Bone marrow (tissue), 2 donors: ENCODE measurements at places on chromosomes 4 and X.

GRCh38 chrX:21863241-21863640 is 7.5 kb downstream of the YY2 start:
- no peak for DNase-seq

DNA sequence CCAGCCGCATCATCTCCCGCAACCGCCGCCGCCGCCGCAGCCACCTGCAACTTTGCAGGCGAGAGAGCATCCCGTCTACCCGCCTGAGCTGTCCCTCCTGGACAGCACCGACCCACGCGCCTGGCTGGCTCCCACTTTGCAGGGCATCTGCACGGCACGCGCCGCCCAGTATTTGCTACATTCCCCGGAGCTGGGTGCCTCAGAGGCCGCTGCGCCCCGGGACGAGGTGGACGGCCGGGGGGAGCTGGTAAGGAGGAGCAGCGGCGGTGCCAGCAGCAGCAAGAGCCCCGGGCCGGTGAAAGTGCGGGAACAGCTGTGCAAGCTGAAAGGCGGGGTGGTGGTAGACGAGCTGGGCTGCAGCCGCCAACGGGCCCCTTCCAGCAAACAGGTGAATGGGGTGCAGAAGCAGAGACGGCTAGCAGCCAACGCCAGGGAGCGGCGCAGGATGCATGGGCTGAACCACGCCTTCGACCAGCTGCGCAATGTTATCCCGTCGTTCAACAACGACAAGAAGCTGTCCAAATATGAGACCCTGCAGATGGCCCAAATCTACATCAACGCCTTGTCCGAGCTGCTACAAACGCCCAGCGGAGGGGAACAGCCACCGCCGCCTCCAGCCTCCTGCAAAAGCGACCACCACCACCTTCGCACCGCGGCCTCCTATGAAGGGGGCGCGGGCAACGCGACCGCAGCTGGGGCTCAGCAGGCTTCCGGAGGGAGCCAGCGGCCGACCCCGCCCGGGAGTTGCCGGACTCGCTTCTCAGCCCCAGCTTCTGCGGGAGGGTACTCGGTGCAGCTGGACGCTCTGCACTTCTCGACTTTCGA is 654 bp downstream of the ATOH1 start:
- DNase-seq, result no peak

DNA sequence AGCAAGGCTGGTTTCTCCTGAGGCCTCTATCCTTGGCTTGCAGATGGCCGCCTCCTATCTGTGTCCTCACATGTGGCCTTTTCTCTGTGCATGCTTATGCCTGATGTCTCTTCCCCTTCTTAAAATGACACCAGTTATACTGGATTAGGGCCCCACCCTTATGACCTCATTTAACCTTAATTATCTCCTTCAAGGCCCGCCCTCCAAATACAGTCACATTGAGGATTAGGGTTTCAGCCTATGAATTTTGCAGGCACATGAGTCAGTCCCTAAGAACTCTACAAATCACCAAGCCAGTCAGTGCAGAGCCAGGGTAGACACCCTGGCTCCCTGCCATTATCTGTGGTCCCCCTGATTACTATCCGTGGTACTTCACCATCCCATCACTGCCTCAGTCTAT is 51.6 kb downstream of the MAML3 start:
- no peak for DNase-seq

DNA sequence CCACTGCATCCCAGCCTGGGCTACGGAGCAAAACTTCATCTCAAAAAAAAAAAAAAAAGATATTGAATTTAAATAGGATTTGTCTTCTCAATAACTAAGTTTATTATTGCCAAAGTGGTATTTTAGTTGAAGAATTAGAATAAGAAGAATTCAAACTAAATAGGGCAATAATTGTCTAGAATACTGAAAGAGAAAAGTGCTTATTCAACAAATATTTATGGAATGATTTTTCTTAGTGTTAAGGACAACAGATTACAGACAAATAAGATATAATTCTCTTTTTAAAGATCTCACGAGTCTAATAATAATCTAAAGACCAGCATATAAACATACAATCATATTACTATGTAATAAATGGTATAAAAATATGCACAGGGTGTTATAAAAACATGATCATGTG is 33.6 kb upstream of the ZFP42 start:
- no peak for DNase-seq

GRCh38 chr4:128456171-128456570 is 168.6 kb upstream of the PGRMC2 start:
- no peak for DNase-seq

DNA sequence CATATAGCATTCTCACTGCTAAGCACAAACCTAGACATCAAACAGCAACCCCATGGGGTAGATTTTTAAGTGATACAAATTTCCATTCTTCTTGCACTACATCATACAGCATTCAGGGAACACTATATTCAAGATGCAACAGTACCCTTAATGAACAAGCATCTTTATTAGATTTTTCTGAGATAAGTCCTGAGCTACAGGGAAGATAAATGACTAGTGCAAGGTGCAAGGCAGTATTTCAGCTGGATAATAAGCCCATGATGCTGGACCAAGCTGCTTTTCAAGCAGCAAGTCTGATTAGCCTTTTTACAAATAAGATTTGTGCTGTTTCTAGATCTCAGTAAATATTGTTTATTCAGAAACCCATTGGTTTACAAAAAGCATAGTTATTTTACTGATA is 192.6 kb upstream of the ATOH1 start:
- DNase-seq, result no peak

DNA sequence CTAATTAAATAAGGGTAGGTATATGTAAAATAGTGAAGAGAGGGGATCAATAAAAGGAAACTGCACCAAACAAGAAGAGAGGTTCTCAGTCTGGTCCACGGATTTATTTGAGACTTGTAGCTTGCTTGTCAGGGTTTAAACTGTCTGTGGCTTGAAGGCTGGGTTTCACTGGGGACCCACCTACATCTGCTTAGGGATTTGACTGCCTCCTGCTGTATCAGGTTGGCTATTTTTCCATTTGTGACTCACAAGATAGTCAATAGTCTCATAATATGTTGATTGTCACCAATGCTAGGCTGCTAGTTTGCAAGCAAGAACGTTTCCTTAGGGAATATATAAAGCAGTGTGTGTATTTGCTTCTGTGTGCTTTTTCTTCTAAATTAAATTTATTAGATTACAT is 1950.7 kb upstream of the IGFBP7 start:
- no peak for DNase-seq

- DNase-seq, result no peak
Measured at GRCh38 chr4:80253510-80253909, 13.0 kb upstream of the FGF5 start.

- no peak for DNase-seq
Measured at GRCh38 chr4:20271950-20272349, 20.2 kb downstream of the SLIT2 start.

DNA sequence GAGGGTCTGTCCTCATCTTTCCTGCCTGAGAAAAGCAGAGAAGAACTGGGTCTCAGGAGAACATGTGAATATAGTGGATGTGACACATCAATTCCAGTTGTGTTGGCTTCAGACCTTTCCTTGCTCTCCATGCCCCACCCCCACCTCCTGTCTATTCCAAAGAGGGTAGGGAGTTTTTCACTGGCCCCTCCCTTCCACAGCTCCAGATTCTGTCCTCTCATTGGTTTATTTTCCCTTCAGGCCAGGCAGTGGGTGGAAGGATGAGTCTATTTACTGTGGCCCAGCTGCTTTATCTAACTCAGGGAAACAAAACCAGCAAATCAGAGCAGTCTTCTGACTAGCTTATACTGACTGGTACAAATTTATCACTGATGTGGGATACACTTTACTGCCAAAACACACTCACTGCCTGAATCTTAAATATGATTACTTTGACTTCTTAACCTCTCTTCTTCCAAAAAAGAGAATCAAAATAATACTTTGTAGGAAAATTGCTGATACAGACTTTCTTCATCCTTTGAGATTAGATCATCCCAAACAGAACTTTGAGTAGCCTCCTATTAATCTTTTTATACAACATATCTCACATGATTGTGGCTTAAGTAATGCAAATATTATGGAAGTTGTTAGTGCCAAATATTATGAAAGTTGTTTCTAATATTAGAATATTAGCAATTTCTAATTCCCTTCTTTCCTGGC is 221.2 kb downstream of the MID1 start:
- no peak for DNase-seq

DNA sequence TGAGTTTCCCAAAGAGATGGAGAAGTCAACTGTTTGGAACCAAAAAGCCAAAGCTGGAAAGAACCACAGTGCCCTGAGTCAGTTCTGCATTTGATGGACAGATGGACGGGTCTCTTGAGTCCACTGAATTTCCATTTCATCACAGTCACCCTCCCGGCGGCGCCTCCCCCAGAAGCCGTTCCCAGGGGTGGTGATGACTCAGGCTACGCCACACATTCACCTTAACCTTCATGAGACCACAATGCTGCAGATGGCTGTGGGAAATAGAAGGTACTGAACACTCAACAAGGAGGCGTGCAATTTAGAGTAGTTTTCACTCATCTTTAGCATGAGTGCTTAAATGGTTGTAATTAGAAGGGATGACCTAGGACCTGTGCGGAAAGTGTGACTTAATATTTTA is 61.3 kb downstream of the STOX2 start:
- DNase-seq, result no peak

GRCh38 chr4:112238833-112239232 is 7.2 kb downstream of the AP1AR start:
- DNase-seq, result no peak

DNA sequence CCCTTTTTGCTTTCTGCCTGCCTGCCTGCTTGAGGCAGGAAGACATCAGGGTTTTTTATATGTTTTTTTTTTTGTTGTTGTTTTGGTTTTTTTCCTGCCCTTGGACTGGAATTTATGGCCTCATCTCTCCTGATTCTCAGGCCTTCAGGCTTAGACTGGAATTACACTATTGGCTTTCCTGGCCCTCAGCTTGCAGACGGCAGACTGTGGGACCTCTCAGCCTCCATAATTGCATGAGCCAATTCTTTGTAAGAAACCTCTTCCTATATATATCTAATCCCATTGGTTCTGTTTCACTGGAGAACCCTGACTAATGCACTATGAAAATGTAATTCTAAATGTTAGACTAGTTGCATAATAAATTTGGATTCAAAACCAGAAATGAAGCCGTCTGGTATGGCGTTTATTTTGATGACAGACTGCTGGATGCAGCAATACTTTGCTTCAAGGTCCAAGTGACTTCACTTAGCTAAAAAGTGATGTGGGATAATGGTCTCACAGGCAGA is 59.0 kb downstream of the SEL1L3 start:
- DNase-seq, result no peak

DNA sequence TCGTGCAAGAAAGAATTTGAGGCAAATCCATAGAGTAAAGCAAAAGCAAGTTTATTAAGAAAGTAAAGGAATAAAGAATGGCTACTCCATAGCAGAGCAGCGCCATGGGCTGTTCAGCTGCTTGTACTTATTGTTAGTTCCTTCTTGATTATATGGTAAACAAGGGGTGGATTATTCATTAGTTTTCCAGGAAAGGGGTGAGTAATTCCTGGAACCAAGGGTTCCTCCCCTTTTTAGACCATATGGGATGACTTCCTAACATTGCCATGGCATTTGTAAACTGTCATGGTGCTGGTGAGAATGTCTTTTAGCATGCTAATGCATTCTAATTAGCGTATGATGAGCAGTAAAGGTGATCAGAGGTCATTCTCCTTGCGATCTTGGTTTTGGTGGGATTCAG is 23.5 kb upstream of the CEP135 start:
- DNase-seq, result no peak

GRCh38 chr4:58209551-58209950 is 1099.4 kb upstream of the IGFBP7 start:
- DNase-seq, result no peak

GRCh38 chr4:15245006-15245530 is 182.8 kb upstream of the C1QTNF7 start:
- DNase-seq, result no peak

DNA sequence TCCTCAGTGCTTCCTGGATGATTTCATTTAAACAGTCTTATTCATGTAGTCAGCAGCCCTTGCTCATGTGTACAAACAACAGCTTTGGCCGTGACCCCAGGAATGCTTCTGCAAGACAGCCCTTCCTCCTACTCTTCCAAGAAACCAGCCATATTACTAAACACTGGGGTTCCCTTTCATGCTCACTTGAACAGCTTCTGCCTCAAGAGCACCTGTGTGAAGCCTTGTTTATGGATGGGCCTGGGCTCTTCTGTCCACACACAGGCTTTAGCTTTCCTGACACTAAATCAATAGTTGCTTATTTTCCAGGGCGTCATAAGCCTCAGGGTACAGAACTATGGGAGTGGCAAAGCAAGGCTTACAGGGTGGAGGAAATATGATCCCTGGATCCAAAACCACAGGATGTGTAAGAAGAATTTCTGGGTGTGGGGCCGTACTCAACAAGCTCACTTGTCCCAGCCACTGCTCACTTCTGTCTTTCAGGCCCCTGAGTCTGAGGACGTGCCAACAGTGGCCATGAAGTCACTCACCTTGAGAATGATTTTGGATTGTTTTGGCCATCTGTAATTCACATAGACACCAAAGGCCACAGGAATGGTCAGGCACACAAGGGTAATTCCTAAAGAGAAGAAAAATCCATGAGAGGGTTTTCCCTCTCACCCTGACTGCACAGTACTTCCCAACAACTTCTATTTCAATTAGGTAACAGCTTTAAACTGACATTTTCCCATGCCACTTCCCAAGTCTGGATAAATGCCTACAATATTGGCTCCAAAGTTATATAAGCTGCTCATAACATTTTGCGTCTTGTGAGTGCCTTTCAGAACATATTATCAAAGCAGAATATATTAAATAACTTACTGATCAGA is 17.7 kb downstream of the SLC10A6 start:
- no peak for DNase-seq

- DNase-seq, result no peak
Measured at GRCh38 chrX:132292793-132293192, 73.5 kb upstream of the RAP2C start.

GRCh38 chr4:160887668-160888067 is 1276.1 kb downstream of the FSTL5 start:
- DNase-seq, result no peak

- no peak for DNase-seq
Measured at GRCh38 chr4:180840142-180840541, 1403.1 kb upstream of the TENM3 start.

DNA sequence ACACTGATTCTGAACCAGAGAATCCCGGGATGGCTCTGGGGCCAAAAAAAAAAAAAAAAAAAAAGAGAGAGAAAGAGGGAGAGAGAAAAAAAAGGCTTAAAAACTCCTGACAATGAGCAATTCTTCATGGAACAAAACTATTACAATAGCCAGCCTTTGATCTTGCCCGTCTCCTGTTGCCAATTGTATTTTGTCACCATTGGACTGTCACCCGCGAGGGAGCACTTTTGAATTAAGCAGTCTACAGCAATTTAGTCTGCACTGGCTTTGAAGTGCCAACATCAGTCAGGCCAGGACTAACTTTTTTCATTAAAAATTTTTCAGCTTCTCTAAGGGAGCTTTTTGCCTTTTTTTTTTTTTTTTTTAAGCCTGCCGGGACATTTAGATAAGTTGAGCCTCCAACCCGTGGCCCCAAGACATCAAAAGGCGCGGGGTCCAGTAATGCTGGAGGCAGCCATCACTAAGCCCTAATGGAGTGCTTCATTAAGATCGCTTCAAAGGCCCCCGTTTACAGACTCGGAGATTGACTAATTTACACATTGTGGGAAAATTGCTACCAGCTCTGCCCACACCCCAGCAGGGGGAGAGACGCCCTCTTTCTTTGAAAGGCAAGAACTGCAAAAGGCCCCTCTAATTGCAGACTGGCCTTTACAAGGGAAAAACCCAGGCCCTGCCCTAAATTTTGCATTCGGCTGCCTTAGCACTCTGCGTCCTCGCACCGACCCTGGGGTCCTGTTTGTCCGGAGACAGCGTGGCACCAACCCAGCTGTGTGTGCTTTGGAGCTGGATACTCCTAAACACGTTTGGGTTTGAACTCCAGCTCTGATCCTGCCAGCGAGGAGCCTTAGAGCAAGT is 98.1 kb upstream of the MSX1 start:
- DNase-seq, result no peak

GRCh38 chr4:86927843-86928395 is 6.9 kb upstream of the AFF1 start:
- DNase-seq, result peak; percentile 52
